ENCODE measurements at places on chromosomes 7 and 10. TPM values are rescaled to one million over a fixed set of nuclear protein-coding genes. Genes with fewer than 3 reads are reported as not detected.

- DNase-seq = peak; percentile 81
Measured at GRCh38 chr10:43407148-43407575, 1.8 kb downstream of the HNRNPF start.

- DNase-seq = no peak
Measured at GRCh38 chr7:106281585-106282318, 3.0 kb downstream of the NAMPT start.

DNA sequence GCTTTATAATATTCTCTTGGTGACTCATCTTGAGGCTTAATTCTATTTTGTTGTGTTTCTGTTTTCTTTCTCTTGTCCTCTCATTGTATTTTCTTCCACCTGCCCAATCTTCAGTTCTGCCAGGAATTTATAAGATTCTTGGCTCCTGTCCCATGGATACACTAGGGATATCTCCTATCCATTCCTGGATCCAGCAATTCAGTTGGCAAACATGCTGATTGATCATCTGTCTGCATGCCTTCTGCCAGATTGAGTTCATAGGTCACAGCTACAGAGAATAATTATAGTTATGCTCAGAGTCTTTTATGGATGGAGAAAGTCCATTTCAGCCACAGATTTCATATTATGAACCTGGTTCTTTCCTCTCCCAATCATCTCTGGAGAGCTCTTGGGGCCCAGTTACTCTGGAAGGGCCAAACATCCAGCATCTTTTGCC, 140.4 kb upstream of the MAGI2 start:
- no peak for DNase-seq

Gene DGKI
- 0.36 TPM for polyA plus RNA-seq

DNA sequence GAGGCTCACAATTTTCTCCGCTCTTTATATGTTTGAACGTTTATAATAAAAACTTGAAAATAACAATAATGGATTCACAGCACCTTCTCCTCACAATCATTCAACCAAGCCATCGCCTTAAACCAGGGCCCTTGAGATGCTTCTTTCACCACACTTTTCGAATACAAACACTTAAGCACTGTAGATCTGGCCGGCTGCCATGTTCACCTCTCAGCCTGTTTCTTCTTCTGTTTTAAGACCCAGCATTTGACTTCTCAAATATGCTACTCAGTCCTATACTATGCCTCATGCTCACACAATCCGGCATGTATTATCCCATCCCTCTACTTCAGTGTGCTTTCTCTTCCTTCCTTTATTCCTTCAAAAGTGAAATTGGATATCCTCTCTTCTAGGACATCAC, 280.6 kb downstream of the TFEC start:
- DNase-seq = no peak

DNA sequence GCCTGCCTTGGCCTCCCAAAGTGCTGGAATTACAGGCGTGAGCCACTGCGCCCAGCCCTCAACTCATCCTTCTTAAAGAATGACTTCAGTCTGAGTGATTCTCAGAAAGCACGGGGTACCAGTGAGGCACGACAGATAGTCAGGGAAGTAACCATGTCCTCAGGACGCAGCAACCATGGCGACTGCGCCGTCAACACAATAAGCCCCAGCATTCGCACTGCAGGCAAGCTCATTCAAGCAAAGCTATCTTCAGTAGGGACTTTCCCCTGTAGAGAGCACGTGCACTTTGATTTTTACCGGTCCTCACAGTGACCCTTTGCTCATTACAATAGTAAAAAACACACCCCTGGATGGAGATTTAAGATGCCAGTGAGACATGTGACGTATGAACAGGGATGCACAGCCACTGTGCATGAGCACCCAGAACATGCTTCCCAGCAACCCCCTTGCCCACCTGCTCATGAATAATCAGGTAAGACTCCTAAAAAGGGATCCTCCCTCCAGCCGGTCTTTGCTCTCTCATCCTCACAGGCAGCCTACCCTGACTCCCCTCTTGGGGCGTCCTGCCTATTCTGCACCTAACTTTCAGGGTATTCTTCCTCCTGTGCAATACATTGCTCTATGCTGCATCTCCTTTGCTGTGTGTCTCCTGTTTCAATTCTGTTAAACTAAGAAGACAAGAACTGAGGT, 9.1 kb downstream of the WDR86 start:
- DNase-seq = no peak

Gene SUN3
- polyA plus RNA-seq = not detected

- DNase-seq = no peak
Measured at GRCh38 chr10:73116017-73116416, 5.8 kb downstream of the NUDT13 start.

DNA sequence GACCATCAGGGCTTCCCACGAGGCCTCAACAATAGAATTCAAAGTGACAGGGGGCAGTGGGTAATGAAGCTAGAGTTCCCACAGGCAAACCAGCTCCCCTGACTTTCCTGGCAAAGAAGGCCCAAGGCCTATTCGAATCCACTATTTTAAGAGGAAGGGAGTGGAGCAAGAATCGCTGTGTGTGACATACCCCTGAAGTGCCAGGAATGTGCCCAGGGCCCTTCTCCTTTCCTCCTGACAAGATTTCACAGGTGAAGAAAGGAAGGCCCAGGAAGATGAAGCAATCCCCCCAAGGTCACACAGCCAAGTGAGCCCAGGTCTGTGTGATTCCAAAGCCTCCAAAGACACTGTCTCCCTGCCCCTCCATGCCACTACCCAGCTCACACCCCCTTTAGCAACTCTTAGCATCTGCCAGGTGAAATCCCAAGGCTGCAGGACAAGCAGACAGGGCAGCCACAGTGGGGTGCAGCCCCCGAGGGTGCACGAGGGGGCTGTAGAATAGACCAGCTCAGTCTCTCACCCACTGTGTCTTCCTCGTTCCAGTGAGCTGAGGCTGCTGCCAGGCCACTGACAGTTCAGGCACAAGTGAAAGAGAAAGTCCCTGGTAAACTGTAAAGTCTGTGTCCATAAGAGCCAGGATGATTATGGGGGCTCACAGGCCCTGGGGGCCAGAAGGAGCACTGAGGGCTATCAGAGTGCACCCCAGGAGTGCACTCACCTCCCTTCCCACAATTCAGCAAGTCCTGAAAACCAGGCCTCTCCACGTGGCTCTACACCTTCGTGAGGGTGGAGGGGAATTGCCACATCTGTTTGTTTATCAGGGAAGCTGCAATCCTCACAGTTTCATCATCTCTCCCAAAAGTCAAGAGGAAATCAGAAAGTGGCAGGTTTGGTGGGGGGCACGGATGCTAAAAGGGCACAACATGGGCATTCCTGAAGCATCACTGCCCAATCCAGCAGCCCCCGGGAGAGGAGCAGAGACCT, 70.8 kb upstream of the ZMIZ1 start:
- no peak for DNase-seq

- DNase-seq = no peak
Measured at GRCh38 chr10:43190775-43191174, 52.5 kb downstream of the CSGALNACT2 start.

Gene IGFBP1
- polyA plus RNA-seq = not detected

Gene C10orf143
- polyA plus RNA-seq = 1.1 TPM

- DNase-seq = no peak
Measured at GRCh38 chr7:4689668-4690067, 7.6 kb downstream of the FOXK1 start.

DNA sequence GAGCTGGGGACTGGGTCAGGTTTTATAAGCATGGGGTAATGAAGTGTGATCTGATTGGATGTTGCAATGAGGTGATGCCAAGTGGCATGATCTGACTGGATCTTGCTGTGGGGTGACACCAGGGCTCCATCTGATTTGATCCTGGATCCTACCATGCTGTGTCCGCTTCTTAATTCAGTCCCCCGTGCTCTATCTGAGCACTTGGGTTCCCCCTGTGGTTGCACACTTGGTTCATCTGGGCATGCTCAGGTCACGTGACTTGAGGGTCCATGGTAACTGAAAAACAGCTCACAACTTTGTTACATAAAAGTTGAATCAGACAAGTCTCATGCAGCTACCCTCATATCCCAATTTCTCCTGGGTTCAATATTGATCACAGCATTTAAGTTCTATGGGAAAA, 448.6 kb upstream of the NRP1 start:
- DNase-seq = no peak

Gene POU6F2
- polyA plus RNA-seq = 0.03 TPM

DNA sequence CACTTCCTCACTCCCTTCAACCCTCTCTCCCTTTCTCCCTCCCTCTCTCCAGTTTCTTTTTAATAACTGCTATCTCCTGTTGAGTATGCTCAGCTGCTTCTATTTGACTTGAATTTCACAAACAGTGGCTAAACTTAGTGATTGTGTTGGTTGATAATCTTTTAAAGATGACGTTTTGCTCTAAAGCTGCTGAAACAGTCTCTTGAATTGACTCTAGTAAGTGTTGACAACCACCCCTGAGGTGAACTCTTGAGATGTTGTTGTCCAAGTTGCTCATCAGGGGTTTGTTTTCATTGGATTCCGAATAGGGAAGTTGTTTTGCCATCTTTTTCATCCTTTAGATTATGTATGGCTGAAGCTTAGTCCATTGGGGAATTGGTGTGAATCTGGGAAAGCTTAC, 176.2 kb downstream of the TWIST1 start:
- no peak for DNase-seq

GRCh38 chr7:131072505-131073091, 255.1 kb upstream of the MKLN1 start:
- no peak for DNase-seq

- DNase-seq = peak; percentile 24
Measured at GRCh38 chr10:78420946-78421735, 387.5 kb downstream of the RPS24 start.

Gene ADCY1
- polyA plus RNA-seq = 1.4 TPM

Gene SEC61G
- 240 TPM for polyA plus RNA-seq

- no peak for DNase-seq
Measured at GRCh38 chr7:99420986-99421385, 12.2 kb downstream of the BUD31 start.

DNA sequence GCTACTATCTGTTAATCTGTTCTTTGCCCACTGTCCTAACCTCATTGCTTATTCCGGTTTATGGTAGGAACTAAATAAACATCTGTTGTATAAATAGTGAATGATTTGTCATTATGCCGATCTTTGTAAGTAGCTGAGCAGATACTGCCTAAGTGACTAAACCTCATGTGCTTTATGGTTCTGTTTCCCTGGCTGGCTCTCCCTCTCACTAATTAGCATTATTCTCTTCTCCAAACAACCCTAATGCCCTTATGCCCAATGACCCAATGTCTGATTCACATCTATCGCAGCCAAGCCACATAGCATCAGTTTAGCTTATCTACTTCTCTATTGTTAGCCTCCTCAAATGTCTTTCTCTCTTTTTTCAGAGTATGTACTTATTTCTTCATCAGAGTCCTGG, 462.3 kb upstream of the POT1 start:
- no peak for DNase-seq

DNA sequence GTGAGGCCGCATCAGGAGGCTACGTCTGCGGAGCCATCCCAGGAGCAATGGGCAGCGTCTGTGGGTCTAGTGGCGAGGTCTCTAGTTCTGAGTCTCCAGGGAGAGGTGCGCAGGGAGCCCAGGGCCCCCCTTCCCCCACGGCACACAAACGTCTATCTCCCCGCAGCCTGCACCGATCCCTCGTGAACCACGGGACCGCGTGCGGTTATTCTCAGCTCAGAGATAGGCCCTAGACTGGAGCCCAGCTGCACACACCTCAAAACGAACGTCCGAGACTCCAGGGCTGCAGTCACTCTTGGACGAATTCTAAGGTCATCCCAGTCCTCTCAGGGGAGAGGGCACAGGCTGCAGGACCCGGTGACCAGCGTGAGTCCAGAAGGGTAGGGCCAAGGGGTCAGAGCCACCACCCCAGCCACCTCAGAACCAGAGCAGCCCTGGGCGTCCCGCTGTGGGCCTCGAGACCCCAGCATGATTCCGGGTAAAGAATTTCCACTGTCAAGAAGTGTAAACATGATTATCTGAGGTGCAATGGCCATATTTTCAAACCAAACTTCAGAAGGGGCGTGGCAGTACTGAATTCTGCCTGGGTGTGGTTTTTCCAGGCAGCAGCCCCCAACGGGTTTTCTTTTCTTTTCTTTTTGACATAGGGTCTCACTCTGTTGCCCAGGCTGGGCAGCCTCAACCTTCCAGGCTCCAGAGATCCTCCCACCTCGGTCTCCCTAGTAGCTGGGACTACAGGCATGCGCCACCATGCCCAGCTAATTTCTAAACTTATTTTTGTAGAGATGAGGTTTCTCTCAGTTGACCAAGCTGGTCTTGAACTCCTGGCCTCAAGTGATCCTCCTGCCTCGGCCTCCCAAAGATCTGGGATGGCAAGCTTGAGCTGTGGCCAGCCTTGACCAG, 57.5 kb downstream of the PWWP2B start:
- no peak for DNase-seq

DNA sequence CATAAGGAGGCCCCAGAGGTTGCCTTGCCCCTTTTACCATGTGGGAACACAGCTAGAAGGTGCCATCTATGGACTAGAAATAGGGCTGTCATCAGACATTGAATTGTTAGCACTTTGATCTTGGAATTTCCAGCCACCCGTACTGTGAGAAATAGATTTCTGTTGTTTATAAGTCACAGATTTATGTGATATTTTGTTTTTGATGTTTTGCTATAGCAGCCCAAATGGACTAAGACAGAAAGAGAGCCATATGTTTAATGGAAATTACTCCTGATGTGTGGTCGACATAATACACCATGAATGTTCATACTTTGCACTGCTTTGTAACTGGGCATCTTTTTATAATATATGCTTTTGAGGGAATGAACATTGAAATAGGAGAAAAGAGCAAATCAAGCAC, 302.2 kb downstream of the BBS9 start:
- no peak for DNase-seq

Gene RPEL1
- polyA plus RNA-seq = not detected

Gene KIF11
- polyA plus RNA-seq = 0.11 TPM

Gene AKR1D1
- polyA plus RNA-seq = not detected

Gene RBM20
- 53.5 TPM for polyA plus RNA-seq

- no peak for DNase-seq
Measured at GRCh38 chr10:17538941-17539340, 78.2 kb downstream of the HACD1 start.

GRCh38 chr7:23380961-23381360, 81.8 kb downstream of the MALSU1 start:
- no peak for DNase-seq

- DNase-seq = no peak
Measured at GRCh38 chr7:37657816-37658215, 25.8 kb upstream of the GPR141 start.

Gene FXYD4
- polyA plus RNA-seq = not detected

DNA sequence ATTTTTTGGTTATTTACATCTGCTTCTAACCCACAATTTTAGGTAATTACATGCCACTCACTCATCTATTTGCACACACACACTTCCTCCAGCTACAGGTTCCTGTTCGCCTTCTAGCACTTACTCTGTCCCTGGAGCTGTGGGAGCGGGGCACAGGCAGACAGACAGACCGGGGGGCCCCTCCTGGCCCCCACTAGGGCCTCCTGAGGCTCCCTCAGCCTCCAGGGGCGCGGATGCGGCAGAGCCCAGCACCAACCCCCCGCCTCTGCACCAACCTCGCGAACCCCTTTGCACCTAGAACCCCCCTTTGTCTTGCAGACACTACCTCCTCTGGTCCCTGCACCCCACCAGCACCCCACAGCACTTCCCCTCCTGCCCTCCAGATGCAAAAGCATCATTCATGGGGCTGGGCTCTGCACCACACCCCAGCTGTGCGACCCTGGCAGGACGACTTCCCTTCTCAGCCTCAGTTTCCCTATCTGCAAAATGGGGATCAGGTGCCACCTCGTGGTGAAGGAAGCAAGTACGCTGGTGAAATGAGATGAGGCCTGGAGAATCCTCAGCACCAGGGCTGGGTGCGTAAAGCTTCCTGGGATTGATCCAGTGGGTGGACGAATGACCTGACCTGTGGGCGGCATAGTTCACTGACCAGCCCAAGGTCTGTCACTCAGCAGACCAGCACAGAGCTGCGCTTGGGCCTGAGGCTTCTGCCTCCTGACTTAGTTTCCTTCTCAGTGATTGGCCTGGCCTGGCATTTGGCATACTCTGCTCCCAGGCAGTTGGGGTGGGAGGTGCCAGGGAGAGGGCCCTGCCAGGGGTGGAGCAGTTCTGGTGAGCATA, 37.9 kb downstream of the ELFN1 start:
- no peak for DNase-seq
